Activated T-cell treated with anti-CD3 and anti-CD28 coated beads, Interleukin-2, amount 50 U/mL, for 72 hours (primary cell): ENCODE measurements at places on chromosomes 2 and 18. TPM values are rescaled to one million over a fixed set of nuclear protein-coding genes. Genes with fewer than 3 reads are reported as not detected.

Gene SLC4A3
- not detected for total RNA-seq

Gene MAL
- total RNA-seq = 92.6 TPM

Gene CFAP53
- total RNA-seq = 1.6 TPM

Gene EFEMP1
- total RNA-seq = not detected

Gene SERPINB7
- not detected for total RNA-seq

Gene SERPINB11
- not detected for total RNA-seq

Gene GKN2
- not detected for total RNA-seq

Gene DES
- total RNA-seq = not detected

Gene OTOF
- total RNA-seq = 1.6 TPM

Gene AAMP
- 63.0 TPM for total RNA-seq

Gene UGT1A5
- total RNA-seq = not detected

Gene FSHR
- total RNA-seq = not detected

GRCh38 chr2:8159211-8159965 is 522.5 kb upstream of the ID2 start:
- DNase-seq = no peak

DNA sequence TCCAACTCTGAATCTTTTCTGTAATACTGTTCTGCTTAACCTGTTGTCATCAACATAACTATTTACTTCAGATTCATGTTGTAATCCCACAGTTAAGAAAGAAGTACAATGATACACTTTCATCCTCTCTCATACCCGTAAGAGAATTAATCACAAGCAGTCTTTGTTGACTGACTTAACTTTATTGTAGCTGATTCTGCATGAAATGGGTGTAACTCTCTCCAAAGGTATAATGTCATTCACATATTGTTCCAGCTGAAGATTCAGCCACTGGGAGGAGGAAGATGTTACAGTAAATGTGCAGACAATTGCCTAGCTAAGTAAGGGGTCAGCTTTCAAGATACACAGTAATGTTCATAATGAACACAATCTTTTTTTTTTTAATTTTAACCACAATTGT is 13.5 kb upstream of the DSG2 start:
- DNase-seq = no peak

- DNase-seq = no peak
These were observed 78.8 kb upstream of the SMAD2 start for GRCh38 chr18:48009116-48009745.

DNA sequence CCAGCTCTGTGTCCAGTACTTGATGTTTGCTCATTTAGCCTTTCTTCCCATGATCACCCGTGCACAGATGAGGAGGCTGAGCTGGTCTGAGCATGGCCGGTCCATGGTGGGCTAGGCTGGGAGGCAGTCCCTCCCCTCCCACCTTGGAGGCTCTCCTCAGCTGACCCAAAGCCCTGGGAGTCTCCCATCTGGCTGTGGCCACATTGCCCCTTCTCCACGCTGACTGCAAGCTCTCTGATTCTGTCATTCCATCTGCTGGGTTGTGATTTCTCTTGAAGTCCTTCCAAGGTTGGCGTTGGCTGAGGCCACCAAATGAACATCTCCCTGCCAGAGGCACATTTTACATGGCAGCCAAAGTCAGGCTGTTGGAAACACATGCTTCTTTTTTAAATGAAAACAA is 44.0 kb downstream of the ACKR3 start:
- no peak for DNase-seq

DNA sequence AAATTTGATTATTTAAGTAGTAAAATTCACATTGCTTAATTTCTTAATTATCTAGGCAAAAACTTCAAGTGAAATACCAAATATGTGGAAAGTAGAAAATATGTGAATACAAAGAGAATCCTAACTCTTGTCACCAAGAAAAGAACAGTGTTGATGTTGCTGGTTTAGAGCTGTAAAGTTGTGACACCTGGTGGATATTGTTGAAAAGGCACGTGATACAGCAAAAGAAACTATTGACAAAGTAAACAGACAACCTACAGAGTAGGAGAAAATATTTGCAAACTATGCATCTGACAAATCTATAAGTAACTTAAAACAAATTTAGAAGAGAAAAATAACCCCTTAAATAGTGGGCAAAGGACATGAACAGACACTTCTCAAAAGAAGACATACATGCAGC is 25.6 kb upstream of the ZC3H15 start:
- no peak for DNase-seq

DNA sequence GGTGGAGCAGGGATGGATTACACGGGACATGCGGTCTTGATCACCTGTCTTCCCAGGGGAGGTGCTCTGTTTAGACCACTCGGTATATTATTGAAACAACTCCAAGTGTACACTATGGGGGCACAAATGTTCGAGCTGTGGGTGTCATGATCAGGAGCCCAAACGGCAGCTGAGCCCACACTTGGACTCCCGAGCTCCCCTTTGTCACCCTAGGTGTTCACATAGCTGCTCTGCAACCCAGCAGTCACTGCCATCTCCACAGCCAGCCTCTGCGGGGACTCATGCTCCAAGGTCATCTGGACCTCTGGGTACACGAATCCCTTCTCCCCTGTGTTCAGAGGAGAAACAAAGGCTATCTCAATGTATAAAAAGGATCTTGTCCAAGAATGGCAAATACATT is 46.0 kb downstream of the CAPN13 start:
- no peak for DNase-seq

DNA sequence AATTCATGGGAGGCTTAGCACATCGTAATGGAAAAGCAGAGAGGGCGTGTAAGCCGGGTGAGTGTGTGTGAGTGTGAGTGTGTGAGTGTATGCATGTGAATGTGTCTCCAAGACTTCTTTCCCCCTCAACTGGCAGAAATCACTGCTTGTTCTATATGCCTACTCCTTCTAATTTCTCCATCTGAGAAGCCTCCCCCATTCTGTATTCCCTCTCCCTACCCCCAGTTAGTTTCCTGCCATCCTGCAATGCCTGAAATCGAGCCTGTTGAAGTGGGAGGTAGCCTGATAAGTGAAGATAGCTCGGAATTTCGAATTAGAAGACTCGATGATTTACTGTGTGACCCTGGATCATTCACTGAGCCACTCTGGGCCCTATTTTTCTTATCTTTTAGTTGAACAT is 30.0 kb upstream of the YWHAQ start:
- DNase-seq = no peak

GRCh38 chr2:202861987-202862386 is 9.6 kb downstream of the ICA1L start:
- DNase-seq = no peak

GRCh38 chr2:218662827-218663226 is 3.3 kb downstream of the BCS1L start:
- no peak for DNase-seq

GRCh38 chr18:9557250-9557943 is 57.0 kb downstream of the PPP4R1 start:
- DNase-seq = no peak

GRCh38 chr2:16014041-16014787 is 73.9 kb downstream of the MYCN start:
- DNase-seq = no peak

DNA sequence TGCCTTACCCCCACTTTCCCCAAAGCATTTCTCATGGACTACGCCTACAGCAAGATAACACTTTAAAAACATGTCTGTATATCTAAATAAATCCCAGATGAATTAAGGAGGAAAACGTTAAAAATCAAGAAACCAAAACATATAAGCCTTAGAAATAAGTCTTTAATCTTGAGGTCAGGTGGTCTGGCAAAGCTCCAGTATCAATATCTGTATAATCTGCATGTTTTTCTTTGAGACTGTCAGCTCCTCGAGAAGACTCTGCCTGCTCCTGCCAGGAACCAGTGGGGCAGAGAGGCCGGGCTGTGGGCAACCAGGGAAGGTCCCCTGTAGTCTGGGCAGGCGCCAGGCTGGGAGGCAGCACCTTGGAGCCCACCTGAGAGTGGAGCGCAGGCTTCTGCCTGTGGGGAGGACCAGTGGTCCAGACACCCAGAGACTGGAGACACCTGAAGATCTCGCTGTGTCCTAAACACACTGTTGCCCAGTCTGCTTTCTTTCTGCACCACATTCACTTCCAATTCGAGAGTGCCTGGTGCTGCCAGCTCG is 291.0 kb upstream of the SOX11 start:
- no peak for DNase-seq

DNA sequence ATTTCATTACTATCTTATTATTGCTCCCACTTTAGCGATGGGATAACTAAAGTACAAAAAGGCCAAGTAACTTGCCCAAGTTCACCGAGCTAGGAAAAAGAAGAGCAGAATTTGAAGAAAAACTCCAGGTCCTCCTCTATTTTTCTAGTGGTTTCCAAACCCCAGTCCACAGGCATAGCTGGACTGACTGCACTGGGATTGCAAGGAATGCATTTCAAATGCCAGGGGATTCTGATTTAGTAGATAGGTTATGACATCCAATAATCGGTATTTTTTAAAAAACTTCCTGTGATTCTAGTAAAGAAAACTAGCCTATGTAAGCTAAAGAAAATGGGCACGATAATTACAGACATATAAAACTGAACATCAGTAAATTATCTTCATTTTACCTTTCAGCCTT is 62.7 kb upstream of the GALNT5 start:
- DNase-seq = no peak

- no peak for DNase-seq
These were observed 311.8 kb upstream of the ST6GAL2 start for GRCh38 chr2:107197594-107198294.

GRCh38 chr2:146189541-146189940 is 1655.3 kb upstream of the ACVR2A start:
- DNase-seq = no peak

DNA sequence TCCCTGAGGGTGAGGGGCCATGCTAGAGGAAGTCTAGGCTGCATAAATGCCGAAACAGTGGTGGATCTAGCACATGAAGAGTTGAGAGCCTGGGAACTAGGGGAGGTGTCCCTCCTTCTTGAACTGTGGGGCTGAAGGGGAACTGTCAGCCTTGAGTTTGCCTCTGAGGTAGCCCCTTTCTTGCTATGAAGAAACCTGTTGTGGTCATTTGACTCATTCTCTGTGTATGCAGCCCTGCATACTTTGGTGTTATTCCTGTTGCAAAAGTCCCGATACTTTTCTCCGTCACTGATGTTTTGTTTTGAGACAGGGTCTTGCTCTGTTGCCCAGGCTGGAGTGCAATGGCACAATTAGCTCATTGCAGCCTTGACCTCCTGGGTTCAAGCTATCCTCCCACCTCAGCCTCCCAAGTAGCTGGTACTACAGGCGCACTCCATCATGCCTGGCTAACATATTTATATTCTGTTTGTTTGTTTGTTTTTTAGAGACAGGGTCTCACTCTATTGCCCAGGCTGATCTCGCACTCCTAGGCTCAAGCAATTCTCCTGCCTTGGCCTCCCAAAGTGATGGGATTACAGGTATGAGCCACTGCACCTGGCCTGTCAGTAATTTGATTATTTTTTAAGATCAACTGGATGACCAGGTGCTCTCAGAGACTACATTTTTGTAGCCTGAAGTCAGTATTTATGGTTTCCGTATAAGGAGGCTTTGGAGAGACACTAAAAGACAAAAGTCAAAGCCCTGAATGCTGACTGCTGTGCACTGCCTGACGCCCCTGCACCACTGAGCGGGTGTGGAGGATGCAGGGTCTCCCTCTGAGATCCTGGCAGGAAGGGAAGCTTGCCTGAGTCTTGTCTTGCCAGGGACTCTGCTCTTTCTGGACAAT is 126.0 kb upstream of the MSH6 start:
- no peak for DNase-seq

GRCh38 chr2:7945026-7945425 is 736.8 kb upstream of the ID2 start:
- DNase-seq = no peak

DNA sequence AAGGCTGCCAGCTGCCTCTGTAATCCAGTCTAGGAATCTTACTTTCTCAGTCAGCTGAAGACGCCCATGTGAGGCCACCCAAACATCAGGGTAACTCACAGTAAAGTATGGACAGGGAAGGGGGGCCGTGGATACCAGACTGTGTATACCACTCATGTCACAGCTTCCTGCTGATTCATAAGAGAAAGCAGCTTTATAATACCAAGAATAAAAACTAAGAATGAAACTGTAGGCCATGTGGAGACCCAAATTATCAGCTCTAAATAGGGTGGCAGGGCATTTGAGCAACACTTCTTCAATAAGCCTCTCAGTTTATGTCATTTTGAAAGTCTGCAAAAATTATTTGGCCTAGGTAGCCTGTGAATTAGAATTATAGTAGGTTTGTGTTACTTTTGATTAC is 115.0 kb upstream of the CDCA7 start:
- DNase-seq = peak; percentile 60

DNA sequence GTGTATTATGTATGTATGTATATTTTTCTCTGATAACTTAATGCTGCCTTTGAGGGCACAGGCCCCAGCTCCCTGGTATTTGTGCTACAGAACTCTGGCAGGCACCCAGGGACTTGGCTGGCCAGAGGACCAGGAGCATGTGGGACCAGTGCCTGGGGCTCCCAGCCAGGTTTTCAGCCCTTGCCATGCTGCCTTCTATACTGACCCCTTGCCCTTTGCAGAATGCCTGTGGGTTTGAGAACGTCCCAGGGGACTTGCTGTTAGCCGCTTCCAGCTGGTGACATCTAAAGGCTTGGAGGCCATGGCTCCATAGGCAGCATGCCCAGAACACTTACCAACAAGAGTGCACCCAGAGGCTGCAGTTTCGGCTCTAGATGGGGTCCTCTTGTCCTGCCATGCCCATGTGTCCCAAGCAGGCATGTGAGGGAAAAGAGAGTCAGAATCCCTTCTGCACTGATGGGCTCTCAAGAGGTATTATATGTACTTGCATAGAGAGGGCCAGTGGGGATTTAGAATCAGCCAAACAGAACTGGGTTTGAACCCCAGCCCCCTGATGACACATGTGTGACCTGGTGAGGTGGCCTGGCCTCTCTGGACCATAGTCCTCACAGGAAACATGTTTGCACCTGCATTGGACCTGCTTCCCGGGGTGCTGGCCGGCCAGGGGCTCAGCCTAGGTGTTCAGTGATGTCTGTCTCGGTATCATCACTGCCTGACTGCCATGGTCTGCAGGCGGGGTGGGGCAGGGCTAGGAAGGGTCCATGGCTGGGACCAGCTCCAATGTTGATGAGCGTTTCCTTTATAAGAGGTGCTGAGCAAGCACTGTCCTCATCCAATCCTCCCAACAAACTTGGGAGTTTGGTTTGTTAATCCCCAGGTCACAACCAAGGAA is 119.2 kb upstream of the FHL2 start:
- DNase-seq = no peak

DNA sequence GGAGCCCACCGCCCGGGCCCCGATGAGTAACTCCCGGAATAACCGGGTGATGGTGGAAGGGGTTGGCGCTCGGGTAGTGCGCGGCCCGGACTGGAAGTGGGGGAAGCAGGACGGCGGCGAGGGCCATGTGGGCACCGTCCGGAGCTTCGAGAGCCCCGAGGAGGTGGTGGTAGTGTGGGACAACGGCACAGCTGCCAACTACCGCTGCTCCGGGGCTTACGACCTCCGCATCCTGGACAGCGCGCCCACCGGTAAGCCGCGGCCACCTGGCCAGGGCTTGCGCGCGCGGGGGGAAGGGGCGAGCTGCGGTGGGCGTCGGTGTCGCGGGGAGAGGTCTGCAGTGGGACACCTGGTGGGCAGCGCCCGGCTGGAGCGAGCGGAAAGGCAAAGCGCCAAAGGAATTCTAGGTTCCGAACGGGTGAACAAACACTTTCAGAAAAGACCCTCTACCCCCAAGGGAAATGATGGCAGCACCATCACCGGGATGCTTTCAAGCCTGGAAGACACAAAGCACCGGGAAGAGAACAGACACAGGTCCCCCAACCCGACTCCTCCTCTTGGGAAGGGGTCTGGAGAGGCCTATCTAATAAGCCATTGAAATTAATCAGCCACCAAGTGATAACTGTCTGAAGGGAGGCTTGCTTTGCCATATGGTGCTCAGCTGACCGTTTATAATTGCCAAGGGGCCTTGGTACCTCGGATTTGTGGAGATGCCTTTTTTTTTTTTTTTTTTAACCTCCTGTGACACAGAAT is 1.1 kb downstream of the MIB1 start:
- DNase-seq = peak; percentile 54

GRCh38 chr2:126343136-126343535 is 312.8 kb upstream of the GYPC start:
- DNase-seq = no peak
